ENCODE measurements at places on chromosomes 2 and 18.

DNA sequence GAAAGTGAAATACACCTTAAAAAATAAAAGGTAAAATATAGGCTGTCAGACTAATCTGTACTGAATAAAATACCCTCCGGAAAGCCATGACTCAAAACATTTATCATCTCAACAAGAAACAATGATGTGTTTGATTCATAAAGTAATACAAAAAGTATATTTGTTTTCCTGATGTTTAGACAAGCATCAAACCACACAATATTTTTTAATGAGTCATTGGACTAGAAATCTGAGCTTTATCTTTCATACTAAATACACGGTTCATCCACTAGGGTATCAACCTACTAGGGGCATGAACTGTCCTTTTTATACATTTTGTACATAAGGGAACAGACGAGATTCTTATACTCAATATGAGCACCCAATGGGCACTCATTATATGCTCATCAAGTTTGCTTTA is 31.3 kb downstream of the CD226 start:
- DNase-seq = no peak

DNA sequence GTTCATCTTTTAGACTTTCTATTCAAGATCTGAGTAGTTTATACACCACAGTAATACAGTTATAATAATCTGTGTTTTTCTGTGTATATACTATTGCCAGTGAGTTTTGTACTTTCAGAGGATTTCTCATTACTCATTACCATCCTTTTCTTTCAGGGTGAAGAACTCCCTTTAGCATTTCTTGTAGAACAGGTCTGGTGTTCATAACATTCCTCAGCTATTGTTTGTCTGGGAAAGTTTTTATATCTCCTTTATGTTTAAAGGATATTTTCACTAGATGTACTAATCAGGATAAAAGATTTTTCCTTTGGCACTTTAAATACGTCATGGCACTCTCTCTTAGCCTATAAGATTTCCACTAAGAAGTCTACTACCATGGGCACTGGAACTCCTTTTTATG is 705.5 kb downstream of the SLC4A3 start:
- no peak for DNase-seq

DNA sequence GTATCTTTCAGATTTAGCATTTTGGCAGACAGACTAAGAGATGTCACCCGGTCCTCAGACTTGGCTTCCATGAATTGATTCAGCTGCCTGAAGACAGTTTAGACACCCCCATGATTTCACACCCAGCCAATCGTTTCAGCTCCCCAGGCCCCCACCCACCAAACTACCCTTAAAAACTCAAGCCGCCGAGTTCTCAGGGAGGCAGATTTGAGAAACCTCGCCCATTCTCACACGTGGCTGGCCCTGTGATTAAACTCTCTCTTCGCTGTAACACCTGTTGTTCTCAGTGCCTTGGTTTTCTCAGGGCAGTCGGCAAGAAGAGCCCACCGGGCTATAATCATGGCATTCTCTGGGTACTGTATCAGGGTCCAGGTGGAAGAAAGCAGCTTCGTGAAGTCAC is 35.2 kb downstream of the UXS1 start:
- DNase-seq = no peak

- no peak for DNase-seq
Measured at GRCh38 chr2:230712443-230713330, at the start of gene CAB39. TSS of gene CAB39 (plus strand) at chr2:230712842. CDS start at chr2:230760002, 47,160 bp downstream.

DNA sequence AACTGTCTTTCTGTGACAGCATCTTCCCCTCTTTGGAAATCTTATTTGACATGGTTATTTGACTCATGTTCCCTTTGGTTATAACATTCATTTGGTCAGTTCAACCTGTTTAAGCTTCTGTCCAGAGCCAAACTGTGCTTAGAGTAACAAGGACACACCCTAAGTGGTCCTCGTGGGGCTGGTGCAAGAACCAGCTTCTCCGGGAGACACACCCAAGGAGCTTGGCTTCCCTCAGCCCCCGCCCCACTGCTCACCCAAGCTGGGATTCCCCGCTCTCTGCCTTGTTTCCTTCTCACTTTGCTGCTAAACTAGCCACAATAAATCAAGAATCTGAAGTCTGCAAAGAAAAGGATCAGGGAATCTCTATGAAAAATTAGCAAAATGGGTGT is 1.4 kb downstream of the SCYGR3 start:
- DNase-seq = no peak

DNA sequence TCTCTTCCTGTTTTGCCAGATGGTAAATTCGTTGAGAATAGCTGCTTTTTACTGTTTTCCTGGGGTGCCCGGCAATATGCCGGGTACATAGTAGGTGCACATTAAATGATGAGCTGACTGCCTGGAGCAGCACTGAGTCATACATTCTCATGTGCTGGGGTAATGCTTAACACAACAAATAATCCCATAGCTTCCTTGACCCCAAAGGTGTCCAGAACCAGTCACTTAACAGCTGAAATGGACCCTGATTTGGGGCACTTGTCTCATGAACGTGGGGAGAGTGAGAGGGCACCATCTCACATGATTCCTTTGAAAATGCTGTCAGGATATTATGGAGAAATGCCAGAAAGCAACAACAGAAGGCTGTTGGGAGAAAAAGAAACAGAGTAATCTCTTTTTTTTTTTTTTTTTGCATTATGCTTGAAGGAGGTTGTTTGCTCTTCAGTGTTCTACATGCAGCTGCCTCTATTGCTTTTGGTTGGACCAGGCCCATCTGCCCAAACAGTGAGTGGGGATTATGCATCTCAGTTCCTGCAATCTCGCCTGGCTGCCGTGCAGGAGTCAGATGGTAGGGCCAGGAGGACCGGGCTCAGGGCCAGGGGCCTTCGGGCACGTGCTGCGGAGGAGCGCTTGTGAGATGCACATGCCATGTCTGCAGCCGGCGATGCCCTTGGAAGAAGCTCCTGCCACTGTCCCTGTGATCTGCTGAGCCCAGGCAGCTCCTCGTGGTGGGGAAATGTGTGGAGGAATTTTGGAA is 162.1 kb downstream of the SH3RF3 start:
- no peak for DNase-seq

GRCh38 chr2:98032086-98032485 is 36.3 kb upstream of the TMEM131 start:
- no peak for DNase-seq

DNA sequence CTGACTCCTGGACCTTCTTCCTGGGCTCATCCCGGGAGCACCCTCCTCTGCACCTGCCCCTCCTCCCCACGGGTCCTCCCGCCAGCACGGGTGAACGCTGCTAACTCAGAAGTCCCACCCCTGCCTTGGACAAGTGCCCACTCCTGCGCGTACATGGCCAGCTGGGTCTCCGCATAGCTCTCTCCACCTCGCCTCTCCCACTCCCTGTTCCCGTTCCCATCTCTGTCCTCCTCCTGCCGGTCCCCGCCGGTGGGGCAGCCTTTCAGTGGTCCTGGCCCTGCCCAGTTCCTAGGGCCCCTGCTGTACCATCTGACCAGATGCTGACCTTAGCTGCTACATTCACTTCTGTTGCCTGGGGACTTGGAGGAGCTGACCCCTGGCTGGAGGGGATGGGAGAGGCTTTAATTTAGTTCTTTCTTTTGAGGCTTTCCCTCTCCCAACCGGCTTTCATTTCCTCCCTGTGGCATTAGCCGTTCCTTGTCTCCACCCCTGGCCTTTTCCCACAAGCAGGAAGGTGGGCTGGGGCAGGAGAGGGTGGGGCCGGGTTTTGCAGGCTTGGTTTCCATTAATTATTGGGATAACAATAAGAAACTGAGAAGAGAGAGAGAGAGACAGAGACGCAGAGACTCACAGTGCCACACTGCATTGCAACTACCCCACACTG is 136.1 kb downstream of the SH3BP4 start:
- no peak for DNase-seq

DNA sequence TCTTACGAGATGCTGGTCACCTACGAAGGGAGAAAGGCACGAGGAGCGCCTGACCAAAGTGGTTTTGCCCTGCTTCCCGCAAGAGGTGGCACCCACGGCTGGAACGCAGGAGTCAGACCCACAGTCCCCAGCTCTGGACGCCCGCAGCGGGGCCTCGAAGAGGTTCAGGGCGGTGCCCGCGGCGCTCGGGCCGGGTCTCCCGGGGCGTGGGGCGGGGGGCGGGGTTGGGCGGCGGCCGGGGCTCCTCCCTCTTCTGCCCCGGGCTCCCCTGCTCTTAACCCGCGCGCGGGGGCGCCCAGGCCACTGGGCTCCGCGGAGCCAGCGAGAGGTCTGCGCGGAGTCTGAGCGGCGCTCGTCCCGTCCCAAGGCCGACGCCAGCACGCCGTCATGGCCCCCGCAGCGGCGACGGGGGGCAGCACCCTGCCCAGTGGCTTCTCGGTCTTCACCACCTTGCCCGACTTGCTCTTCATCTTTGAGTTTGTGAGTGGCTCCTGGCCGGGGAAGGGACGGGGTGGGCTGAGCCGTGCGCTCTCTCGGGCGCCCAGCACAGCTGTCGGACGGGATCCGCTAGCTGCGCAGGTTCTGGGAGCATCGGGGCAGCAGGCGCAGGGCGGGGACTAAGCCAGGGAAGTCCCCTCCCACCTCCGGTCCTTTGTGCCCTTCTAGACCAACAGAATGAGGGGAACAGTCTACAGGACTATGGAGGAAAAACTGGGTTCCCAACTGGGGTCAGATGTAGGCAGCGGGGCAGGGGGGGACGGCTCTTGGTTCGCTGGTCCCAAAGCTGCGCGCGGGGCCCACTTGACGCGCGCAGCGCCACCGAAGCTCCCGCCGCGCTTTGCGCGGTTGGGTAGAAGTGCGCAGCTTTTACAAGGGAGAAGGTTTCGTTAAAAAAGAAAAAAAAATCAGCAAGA is at the start of gene MAL:
Gene MAL (plus strand): TSS at position 303 of the 914 bp plus-strand sequence. CDS start 85 bp downstream, at position 388.
- no peak for DNase-seq

- DNase-seq = no peak
Measured at GRCh38 chr2:71611781-71612527, 158.6 kb downstream of the DYSF start.

- no peak for DNase-seq
Measured at GRCh38 chr18:56021136-56021808, 433.3 kb upstream of the TCF4 start.

GRCh38 chr2:1781291-1782080 is 37.2 kb upstream of the PXDN start:
- DNase-seq = no peak

Measured in Panc1 (cell line).